ENCODE measurements at places on chromosomes 11 and 22. TPM values are rescaled to one million over a fixed set of nuclear protein-coding genes. Genes with fewer than 3 reads are reported as not detected.
A peak's percentile ranks its signal among the peaks of the same experiment; 100 is the strongest.

- DNase-seq = no peak
- no peaks in the 10 kb centered on the region for H3K27me3 ChIP-seq
- no peak overlapping the region for H3K4me3 ChIP-seq
- H3K4me1 ChIP-seq = no peaks in the 10 kb centered on the region
- H3K27ac ChIP-seq = no peak overlapping the region
- H3K36me3 ChIP-seq = no peaks in the 10 kb centered on the region
These were observed 55.1 kb downstream of the IRAG1 start for GRCh38 chr11:10638316-10638925.

GRCh38 chr11:76802151-76802550, 19.0 kb downstream of the TSKU start:
- H3K4me1 ChIP-seq = peaks cover 14% of the 10 kb centered on the region
- no peaks in the 10 kb centered on the region for H3K27me3 ChIP-seq
- H3K27ac ChIP-seq = no peak overlapping the region
- DNase-seq = no peak
- no peak overlapping the region for H3K4me3 ChIP-seq

The SLC5A4 gene
- not detected for total RNA-seq

The UPB1 gene
- total RNA-seq = 1.4 TPM

The AMOTL1 gene
- 0.06 TPM for total RNA-seq

GRCh38 chr11:60252213-60253108, 9.5 kb upstream of the MS4A4E start:
- no peak overlapping the region for H3K27ac ChIP-seq
- no peaks in the 10 kb centered on the region for H3K4me1 ChIP-seq
- DNase-seq = no peak
- H3K4me3 ChIP-seq = no peak overlapping the region
- no peaks in the 10 kb centered on the region for H3K36me3 ChIP-seq
- no peaks in the 10 kb centered on the region for H3K27me3 ChIP-seq

DNA sequence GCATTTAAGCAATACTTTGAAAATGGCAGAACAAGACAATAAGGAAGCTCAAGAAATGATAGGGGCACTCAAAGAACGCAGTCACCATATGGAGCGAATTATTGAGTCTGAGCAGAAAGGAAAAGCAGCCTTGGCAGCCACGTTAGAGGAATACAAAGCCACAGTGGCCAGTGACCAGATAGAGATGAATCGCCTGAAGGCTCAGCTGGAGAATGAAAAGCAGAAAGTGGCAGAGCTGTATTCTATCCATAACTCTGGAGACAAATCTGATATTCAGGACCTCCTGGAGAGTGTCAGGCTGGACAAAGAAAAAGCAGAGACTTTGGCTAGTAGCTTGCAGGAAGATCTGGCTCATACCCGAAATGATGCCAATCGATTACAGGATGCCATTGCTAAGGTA, 51.9 kb downstream of the SPECC1L start:
- H3K36me3 ChIP-seq = peaks cover 17% of the 10 kb centered on the region
- no peak for DNase-seq
- no peak overlapping the region for H3K4me3 ChIP-seq
- H3K27me3 ChIP-seq = no peaks in the 10 kb centered on the region
- H3K4me1 ChIP-seq = no peaks in the 10 kb centered on the region

DNA sequence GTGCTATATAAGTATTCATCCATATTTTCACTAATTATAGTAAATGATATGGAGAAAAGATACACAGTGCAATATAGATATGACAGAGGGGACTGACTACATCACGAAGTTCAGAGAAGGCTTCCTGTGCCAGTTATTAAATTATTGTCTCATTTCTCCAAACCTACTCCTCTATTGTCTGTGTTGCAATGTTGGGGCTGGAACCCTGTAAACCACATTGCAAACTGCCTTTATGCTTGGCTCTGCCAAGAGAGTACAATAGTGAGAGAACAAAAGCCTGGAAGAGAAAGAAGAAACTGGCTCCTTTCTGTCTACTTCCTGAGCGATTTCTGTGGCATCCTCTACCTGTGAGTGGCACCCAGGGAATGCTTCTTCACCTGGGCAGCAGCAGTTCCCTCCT, 46.4 kb downstream of the ME3 start:
- H3K27ac ChIP-seq = no peak overlapping the region
- H3K36me3 ChIP-seq = no peaks in the 10 kb centered on the region
- no peak overlapping the region for H3K4me3 ChIP-seq
- DNase-seq = no peak
- no peaks in the 10 kb centered on the region for H3K27me3 ChIP-seq

GRCh38 chr11:15835788-15836411, 520.4 kb downstream of the SOX6 start:
- no peak for DNase-seq
- no peaks in the 10 kb centered on the region for H3K27me3 ChIP-seq
- no peak overlapping the region for H3K27ac ChIP-seq
- H3K4me1 ChIP-seq = no peaks in the 10 kb centered on the region
- H3K4me3 ChIP-seq = no peak overlapping the region

GRCh38 chr11:113587308-113587739, 112.1 kb upstream of the DRD2 start:
- H3K4me3 ChIP-seq = no peak overlapping the region
- DNase-seq = no peak
- H3K4me1 ChIP-seq = no peaks in the 10 kb centered on the region
- H3K36me3 ChIP-seq = no peaks in the 10 kb centered on the region

DNA sequence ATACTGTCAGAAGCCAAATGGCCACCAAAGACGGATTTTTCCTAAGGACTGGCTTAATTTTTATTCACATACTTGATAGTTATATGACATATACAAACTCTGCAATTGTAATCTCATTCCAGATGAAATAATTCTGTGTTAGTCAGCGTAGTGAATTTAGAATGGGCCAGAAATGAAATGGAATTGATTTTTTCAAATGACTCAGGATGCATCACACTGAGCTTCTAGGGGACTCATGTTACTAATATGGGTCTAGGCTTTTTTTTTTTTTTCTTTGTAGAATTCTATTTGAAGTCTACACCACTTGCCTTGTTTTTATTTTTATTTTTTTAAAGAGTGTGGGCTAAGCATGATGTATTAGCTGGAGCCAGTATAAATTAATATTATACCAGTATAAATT, 62.7 kb downstream of the SPECC1L start:
- H3K4me1 ChIP-seq = peaks cover 15% of the 10 kb centered on the region
- H3K36me3 ChIP-seq = peaks cover 37% of the 10 kb centered on the region
- no peaks in the 10 kb centered on the region for H3K27me3 ChIP-seq
- H3K4me3 ChIP-seq = no peak overlapping the region
- no peak for DNase-seq
- no peak overlapping the region for H3K27ac ChIP-seq

DNA sequence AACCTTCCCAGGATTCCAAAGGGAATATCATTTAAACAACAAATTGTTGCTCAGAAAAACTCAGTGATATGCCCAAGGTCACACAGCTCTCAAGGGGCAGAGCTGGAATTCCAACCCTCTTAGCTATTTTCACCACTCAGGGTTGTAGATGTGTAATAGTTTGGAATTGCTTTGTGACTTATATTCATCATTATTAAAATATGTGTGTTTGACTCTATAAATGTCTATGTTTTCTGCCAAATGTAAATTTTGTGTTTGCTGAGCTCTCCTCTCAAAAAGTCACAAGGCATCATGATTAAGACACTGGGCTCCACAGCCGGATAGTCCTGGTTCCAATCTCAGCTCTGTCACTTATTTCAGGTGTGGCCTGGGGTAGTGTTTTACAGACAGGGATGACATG, 407.3 kb downstream of the TMEM135 start:
- no peak overlapping the region for H3K4me3 ChIP-seq
- DNase-seq = no peak
- H3K36me3 ChIP-seq = no peaks in the 10 kb centered on the region
- no peak overlapping the region for H3K27ac ChIP-seq
- H3K4me1 ChIP-seq = no peaks in the 10 kb centered on the region

DNA sequence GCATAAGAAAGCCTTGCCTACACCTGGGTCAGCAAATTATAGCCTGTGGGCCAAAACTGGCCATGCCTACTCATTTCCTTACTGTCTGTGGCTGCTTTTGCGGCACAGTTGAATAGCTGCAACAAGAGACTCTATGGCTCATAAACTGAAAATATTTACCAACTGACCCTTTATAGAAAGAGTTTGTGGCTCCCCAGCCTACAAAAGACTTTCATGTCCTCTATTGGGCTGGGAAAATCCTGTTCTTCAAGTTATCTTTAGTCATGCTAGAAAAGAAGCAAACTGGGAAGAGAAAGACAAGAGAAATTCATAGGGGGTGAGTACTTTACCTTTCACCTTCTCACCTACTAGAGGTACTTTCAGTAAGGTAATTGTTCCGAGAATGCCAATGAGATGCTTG, 175.1 kb downstream of the SWAP70 start:
- H3K4me3 ChIP-seq = no peak overlapping the region
- H3K4me1 ChIP-seq = peaks cover 32% of the 10 kb centered on the region
- no peak overlapping the region for H3K27ac ChIP-seq
- no peak for DNase-seq

DNA sequence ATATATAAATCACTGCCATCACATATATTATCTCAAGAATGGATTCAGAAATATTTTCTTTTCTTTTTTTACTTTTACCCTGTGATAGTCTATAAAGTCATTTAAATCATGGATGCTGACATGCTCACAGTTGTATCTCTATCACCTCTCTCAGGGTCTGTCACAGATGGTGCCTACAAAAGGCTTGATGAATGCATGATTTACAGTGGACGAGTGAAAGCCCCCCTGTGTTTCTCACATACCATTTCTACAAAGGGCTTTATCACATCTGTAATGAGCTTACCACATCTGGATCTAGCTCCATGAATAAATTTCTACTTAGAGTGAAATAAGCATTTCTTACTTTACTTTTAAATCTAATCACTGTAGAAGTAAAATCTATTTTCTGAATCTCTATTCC, 121.4 kb upstream of the CARD18 start:
- no peaks in the 10 kb centered on the region for H3K27me3 ChIP-seq
- no peak overlapping the region for H3K4me3 ChIP-seq
- no peak for DNase-seq
- H3K4me1 ChIP-seq = no peaks in the 10 kb centered on the region

- H3K4me1 ChIP-seq = peaks cover 15% of the 10 kb centered on the region
- H3K27me3 ChIP-seq = no peaks in the 10 kb centered on the region
- peaks cover 10% of the 10 kb centered on the region for H3K36me3 ChIP-seq
- DNase-seq = peak; percentile 22
These were observed 933 bp upstream of the DLAT start for GRCh38 chr11:112024178-112024772.

The LMO2 gene
- total RNA-seq = 0.47 TPM

- DNase-seq = no peak
- H3K27me3 ChIP-seq = no peaks in the 10 kb centered on the region
- H3K27ac ChIP-seq = no peak overlapping the region
These were observed 4.2 kb downstream of the ZP1 start for GRCh38 chr11:60871378-60872061.

The C11orf52 gene
- not detected for total RNA-seq

The PLA2G3 gene
- not detected for total RNA-seq

DNA sequence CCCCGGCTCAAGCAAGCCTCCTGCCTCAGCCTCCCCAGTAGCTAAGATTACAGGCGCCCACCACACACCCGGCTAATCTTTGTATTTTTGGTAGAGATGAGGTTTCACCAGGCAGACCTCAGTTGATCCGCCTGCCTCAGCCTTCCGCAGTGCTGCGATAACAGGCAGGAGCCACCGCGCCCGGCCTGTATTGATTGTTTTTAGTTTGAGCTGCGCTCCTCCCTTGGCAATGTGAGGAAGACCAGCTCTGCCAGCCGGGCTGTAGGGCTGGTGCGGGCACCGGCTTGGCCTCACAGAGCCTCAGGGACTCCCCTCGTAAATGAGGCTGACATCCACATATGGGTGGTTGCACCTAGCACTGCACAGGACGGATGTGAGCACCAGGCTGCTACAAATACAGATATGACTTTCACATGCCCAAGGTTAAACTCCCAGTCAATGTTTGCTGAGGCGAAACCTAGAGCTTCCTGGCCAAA, 7.5 kb upstream of the SLC2A11 start:
- H3K4me3 ChIP-seq = no peak overlapping the region
- H3K27ac ChIP-seq = no peak overlapping the region

- H3K4me1 ChIP-seq = peaks cover 43% of the 10 kb centered on the region
- no peak overlapping the region for H3K27ac ChIP-seq
- H3K36me3 ChIP-seq = no peaks in the 10 kb centered on the region
These were observed 13.6 kb upstream of the NUP160 start for GRCh38 chr11:47861728-47862127.

- no peaks in the 10 kb centered on the region for H3K4me1 ChIP-seq
- DNase-seq = no peak
- no peak overlapping the region for H3K27ac ChIP-seq
These were observed 20.9 kb downstream of the ST14 start for GRCh38 chr11:130180491-130180890.

DNA sequence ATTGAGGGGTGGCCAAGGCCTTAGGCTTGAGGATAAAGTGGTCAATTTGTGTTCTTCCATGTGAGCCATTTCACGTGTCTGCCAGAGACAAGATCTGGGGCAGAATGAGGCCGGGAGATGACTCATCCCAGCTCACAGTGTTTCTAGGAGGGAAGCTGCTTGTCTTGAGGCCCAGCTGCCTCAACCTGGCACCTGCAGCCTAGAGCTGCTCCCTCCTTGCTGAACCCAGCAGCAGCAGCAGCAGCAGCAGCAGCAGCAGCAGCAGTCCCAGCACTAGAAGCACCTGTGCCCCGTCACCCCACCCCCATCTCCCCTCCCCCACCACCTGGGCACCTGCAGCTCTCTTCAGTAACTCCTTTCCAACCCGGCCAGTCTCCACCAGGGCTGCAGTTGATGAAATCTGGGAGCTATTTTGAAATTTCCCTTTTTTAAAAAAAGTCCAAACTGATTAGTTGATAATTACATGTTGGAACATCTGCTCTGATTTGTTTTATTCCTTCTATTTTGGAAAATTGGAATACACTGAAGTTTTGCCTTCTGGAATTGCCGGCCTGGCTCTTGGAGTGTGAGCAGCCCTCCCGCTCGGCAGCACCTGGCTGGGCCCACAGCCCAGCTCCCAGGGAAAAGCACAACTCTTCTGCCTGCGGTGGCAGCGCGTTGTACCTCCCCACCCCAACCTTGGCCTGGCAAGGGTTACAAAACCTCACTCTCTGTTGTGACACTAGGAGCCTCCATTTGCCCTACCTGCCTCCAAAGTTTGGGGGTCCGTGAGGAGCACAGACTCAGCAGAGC, 143.5 kb downstream of the NXPE2 start:
- no peak overlapping the region for H3K4me3 ChIP-seq
- no peaks in the 10 kb centered on the region for H3K4me1 ChIP-seq
- DNase-seq = no peak
- no peaks in the 10 kb centered on the region for H3K36me3 ChIP-seq
- no peaks in the 10 kb centered on the region for H3K27me3 ChIP-seq
- no peak overlapping the region for H3K27ac ChIP-seq

- peak; percentile 41 for DNase-seq
- H3K27me3 ChIP-seq = peaks cover 11% of the 10 kb centered on the region
- H3K27ac ChIP-seq = no peak overlapping the region
- H3K36me3 ChIP-seq = no peaks in the 10 kb centered on the region
These were observed 627 bp downstream of the ASCL2 start for GRCh38 chr11:2269601-2270321.

DNA sequence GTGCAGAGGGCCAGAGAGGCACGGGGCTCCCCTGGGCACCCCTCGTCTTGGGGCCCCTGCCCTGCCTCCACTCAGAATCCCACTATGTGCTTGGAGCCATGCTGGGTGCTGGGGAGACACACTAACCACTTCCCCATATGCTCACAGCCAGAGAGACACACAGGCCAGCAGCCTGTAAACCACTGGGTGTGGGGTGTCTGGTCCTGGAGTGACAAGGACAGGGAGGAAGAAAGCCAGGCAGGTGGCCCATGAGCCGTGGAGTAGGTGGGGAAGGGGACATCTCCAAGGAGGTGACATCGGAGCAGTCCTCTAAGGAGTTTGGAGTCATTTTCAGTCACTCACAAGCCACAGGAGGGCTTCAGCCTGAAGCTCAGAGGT, 58.9 kb downstream of the CDKN1C start:
- H3K4me1 ChIP-seq = no peaks in the 10 kb centered on the region
- H3K4me3 ChIP-seq = no peak overlapping the region
- DNase-seq = no peak
- no peak overlapping the region for H3K27ac ChIP-seq
- H3K36me3 ChIP-seq = no peaks in the 10 kb centered on the region

Data from CD4-positive, alpha-beta memory T cell (primary cell).